ENCODE measurements at places on chromosomes 13 and 19.

GRCh38 chr13:99548448-99548847 is 47.2 kb downstream of the TM9SF2 start:
- no peak for DNase-seq

DNA sequence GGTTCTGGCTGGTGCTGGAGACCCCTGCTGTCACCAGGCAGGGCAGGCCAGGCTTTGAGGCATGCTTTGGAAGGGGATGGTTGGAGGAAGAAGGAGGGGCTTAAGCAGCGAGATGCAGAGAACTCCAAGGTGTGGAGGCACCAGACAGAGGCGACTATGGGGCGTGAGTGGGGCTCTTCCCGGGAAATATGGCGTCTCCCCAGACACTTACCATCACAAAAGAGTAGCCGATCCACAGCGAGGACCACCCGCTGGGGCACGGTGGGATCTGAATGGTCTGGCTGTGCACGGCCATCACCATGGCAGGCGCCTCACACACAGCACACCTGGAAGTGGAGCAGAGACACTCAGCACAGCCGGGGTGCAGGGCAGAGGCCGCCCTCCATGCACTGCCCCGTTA is 151.9 kb downstream of the COL4A1 start:
- DNase-seq, result no peak

DNA sequence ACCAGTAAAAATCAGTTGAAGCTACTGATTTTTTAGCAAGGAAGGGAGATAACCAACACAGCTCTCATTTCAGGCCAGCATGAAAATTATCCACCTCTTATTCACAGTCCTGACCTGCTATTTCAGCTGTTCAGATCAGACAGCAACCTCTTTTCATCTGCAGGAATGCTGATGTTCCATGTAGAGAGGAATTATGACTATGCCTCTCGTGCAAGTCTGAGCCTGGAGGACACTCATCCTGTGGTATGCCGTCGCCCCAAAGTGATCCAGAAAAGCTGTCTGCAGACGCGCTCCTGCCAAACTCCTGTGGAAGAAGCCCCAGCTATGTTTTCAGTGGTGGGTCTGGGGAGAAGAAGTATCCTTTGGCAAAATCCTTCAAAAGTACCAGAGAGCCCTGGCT is 563.5 kb upstream of the SLITRK1 start:
- no peak for DNase-seq

DNA sequence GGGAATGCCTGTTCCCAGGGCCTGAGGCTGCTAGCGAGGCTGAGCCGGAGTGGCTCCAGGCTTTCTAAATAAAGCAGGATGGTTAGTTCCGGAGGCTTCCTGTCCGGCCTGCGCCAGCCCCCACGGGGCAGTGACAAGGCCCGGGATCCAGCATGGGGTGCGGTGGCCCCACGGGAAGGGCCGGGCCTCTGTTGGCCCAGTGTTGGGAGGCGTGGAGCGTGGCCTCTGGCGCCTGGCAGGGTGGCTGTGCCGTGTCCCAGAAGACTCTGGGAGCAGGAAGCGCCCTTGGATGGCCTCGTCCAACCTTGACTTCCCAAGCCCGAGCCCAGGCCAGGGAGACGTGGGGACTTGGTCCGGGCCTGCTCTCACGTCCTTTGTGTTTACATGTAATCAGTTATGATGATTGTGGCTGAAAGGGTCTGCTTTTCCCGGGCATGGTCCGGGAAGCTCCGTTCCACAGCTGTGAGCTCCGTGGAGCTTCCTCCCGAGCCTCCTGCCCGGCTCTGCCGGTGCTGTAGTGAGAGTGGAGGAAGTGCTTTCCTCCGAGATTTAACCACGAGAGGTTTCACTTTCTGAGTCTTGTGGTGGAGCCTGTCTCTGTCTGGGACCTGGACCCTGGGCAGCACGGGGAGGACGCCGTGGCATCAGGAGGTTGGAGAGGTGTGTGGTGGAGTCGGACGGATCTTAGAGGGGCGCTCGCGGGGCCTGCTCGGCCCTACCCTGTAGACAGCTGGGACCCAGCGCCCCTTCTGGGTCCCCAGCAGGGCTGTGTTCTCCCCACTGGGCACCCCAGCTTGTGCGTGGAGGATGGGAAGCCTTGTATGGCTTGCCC is 4.6 kb downstream of the GNA11 start:
- no peak for DNase-seq

DNA sequence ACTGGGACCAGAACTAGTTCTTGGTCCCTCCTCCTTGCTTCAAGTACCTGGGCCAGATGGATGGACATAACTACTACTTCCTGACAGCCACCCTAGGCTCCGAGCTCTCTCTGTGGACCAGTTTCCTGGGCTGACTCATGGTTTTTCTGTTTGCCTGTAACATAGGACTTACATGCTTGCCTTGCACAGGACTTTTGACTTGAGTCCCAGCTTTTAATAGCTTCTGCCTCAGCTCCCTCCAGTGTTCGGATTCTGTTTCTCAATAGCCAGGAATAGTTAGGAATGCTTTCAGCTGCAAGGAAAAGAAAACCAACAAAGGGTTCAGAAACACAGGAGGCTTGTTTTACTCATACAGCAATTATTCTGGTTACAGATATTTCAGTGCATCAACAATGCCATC is 405.9 kb downstream of the ZNF536 start:
- no peak for DNase-seq

GRCh38 chr13:103487841-103488240 is 421.6 kb upstream of the SLC10A2 start:
- no peak for DNase-seq

DNA sequence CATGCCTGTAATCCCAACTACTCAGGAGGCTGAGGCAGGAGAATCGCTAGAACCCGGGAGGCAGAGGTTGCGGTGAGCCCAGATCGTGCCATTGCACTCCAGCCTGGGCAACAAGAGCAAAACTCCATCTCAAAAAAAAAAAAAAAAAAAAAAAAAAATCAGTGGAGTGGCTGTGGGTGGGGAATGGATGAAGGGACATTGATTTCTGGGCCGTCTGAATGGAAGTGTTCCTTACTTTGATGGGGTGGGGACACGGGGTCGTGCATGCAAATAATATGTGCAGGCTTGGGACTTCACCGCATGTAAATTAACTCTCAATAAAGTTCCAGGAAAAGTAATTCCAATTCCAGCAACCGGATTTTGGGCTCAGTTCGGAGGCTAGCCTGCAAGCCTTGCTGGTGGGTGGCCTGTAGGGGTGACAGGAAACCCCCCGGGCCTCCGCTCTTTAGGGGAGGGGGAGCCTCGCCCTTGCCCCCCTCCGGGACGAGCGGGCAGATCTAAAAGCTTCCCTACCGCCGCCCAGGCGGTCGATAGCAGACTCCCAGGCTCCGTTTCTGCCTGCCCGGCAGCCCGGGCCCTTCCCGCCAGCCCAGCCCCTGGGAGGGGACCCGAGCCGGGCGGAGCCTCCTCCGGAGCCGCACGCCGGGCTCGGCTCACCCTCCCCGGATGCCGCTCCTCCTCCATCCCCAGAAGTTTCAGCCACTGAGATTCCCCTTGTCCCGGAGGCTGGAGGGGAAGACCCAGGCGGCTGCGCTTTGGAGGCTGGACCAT is 48.0 kb upstream of the ADGRE5 start:
- DNase-seq, result peak; percentile 60

DNA sequence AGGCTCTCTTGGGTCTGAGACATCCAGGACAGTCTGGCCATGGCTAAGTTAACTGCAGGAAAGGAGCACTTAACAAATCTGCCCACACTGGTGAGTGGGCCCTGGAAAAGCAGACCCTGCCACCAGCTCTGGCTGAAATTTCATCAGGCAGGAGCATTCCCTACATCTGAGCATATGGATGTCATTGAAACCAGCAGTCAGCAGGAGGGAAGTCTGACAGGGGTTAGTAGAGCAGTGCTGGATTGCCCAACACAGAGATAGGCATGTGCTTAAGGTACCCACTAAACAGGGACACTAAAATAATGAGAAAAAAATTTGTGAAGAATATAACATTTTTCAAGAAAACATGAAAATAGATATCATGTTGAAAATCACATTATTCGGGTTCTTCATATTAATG is 13.6 kb upstream of the ACOD1 start:
- DNase-seq, result no peak

- no peak for DNase-seq
Measured at GRCh38 chr13:103908911-103909310, 842.7 kb upstream of the SLC10A2 start.

DNA sequence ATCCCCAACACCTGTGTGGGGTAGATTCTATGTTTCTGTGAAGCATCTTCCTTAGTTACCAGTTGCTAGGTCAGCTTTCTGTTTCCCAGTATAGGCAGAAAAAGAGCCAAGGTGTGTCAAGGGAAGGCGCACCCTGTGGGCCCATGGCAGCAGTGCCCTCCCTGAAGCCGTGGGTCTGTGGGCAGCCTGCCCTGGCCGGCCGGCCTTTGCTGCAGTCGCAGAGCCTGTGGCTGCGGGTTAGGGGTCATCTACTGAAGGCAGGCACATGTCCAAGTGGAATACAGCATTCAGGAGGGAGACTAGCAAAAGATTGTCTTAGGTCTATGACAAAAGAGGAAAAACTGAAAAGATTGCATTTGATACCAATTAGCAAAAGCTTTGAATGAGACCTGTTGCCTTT is 214.0 kb downstream of the IRS2 start:
- no peak for DNase-seq

GRCh38 chr13:24995225-24995804 is 100.6 kb upstream of the PABPC3 start:
- peak; percentile 29 for DNase-seq

DNA sequence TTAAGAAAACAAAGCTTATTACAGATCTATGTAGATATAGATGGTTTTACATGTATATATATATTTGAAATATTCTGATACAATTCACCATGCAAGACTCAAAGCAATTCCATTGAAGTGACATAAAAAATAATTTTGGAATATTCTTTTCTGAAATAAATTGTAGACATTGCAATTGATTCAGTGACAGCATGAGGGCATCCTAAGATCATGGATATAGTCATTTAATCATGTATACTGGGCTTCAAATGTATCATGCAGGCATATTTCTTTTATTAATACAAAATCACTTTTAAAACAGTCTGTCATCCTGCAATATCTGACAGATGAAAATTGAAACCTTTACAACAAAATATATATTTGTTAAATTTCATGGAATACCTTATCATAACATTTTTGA is 286.7 kb upstream of the SLITRK6 start:
- no peak for DNase-seq

DNA sequence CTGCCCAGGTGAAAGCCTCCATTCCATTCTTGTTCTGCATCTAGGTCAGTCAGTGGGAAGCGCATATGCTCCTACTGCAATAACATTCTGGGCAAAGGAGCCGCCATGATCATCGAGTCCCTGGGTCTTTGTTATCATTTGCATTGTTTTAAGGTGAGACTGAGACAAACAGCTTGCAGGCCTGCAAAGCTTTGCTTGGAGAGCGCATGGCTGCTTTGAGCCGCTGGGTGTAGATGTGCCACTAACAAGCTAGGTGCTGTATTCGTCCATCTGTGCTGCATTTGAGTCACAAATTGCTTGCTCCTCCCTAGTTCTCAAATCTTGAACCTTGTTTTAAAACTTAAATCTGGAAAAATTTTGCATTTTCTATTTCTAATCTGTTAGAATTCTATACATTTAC is 219.1 kb downstream of the LMO7 start:
- DNase-seq, result no peak

- DNase-seq, result no peak
Measured at GRCh38 chr19:7883105-7883504, 5.2 kb upstream of the LRRC8E start.

GRCh38 chr19:54661846-54662481 is 821 bp upstream of the LILRB4 start:
- DNase-seq, result no peak

GRCh38 chr19:10615429-10616023 is 9.8 kb upstream of the SLC44A2 start:
- no peak for DNase-seq

DNA sequence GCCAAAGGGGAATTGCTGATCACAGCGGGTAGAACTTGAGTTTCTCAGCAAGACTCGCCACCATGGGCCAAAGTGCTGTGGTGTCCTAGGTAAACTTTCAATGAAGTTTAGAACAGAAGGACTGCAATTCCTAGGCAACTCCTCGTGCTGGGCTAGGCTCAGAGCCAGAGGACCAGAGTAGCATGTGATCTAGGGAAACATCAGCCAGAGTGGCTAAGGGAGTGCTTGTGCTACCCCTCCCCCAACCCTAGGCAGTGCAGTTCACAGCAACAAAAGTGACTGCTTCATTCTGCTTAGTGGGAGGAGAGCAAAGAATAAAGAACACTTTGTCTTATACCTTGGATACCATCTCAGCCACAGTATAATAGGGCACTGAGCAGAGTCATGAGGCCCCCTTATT is 1658.6 kb upstream of the MIR17HG start:
- no peak for DNase-seq

DNA sequence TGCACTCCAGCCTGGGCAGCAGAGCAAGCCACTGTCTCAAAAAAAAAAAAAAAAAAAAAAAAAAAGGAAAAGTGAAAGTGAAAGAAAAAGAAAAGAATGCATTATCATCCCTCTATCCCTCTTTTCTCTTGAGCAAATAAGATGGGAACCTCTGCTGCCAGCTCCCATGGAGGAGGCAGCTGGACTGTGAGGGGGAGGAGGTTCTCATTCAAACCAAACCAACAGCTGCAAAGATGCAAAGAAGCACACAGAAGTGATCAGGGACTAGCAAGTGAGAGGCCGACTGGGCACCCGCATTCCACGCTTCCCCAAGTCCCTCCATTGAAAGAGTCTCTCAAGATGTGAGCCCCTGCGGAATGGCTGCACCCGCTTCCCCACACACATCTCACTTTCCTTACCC is 63.5 kb downstream of the TSHZ3 start:
- DNase-seq, result no peak

DNA sequence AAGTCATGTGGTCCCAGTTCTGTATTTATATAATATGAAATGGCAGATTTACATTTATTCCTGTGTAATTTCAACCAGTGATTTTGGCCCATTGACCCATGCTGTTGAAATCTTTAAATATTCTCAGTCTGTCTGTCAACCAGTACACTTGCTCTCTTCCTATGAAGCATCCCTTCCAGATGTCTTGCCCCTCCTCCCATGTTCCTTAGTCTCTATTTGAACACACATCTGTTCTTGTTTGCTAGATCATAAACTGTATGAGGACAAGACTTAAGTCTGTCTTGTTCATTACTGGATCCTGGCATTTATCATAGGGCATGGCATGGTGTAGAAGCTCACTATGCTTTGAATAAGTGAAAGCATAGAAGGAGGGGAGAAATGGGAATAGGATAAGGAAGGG is 34.9 kb downstream of the STARD13 start:
- DNase-seq, result no peak

DNA sequence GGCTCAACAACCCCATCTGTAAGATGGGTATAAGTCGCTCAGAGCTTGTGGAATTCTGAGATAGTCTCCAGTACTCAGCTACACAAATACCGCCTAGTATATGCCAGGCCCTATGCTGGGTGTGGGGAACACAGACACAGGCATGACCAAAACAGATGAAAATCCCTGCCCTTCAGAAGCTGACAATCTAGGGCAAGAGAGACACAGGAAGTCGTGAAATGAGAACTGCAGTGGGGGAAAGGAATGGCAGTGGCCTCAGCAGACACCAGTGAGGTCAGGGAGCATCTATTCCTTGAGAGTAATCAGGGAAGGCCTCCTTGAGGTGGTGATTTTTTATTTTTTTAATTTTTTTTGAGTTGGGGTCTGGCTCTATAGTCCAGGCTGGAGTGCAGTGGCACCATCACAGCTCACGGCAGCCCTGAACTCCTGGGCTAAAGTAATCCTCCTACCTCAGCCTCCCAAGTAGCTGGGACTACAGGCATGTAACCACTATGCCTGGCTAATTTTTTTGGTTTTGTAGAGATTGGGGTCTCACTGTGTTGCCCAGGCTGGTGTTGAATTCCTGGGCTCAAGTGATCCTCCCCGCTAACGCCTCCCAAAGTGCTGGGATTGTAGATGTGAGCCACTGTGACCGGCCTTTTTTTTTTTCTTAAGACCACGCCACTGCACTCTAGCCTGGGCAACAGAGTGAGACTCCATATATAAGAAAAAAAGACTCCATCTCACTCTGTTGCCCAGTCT is 3.2 kb downstream of the TMIGD2 start:
- no peak for DNase-seq

All from PC-9 (cell line).